ENCODE measurements at places on chromosomes 5 and 9. TPM values are rescaled to one million over a fixed set of nuclear protein-coding genes. Genes with fewer than 3 reads are reported as not detected.

DNA sequence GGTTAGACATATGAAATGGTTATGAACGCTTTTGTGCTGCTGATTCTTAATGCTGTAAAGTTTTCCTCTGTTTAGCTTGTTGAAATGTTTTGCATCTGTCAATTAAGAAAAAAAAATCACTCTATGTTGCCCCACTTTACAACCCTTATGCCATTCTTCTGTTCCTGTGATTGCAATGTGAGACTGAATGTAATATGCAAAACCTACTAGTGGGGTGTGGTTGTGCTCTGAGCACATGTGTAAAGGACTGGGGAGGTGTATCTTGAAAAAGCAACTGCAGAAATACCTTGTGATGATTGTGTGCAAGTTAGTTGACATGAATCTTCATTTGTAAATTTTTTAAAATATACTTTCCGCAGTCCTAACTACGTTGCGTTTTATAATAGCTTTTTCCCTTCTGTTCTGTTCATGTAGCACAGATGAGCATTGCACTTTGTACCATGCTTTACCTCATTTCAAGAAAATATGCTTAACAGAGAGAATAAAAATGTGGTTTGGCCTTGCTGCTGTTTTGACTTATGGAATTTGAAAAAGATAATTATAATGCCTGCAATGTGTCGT lies 357.0 kb upstream of the PIK3R1 start:
- no peak overlapping the region for H3K4me3 ChIP-seq
- H3K4me1 ChIP-seq: no peaks in the 10 kb centered on the region
- no peaks in the 10 kb centered on the region for H3K27me3 ChIP-seq
- H3K36me3 ChIP-seq: no peaks in the 10 kb centered on the region

DNA sequence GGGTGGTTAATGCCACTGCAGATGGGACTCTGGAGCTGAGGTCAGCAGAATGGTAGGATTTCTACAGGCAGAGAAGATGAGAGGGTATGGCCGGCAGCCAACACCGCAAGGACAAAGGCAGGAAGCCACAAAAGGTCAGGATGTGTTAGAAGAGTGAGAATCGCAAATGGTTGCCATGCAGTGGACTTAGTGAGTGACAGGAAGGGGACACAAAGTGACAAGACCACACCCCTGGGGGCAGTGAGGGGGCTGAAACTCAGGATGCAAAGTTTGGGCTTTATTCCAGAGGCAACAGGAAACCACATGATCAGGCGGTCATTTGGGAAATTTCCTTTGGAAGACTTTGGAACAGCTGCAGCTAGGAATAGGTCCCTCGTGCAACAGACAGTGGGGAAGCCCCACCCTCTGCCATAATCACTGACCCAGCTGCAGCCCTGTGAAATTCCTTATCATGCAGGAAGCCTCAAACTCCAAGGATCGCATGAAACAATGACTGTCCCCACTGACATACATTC lies 14.2 kb upstream of the CCDC180 start:
- H3K27me3 ChIP-seq: no peaks in the 10 kb centered on the region
- no peaks in the 10 kb centered on the region for H3K36me3 ChIP-seq
- H3K4me1 ChIP-seq: peaks cover 20% of the 10 kb centered on the region
- DNase-seq: peak; percentile 42
- no peak overlapping the region for H3K4me3 ChIP-seq
- H3K27ac ChIP-seq: no peak overlapping the region

DNA sequence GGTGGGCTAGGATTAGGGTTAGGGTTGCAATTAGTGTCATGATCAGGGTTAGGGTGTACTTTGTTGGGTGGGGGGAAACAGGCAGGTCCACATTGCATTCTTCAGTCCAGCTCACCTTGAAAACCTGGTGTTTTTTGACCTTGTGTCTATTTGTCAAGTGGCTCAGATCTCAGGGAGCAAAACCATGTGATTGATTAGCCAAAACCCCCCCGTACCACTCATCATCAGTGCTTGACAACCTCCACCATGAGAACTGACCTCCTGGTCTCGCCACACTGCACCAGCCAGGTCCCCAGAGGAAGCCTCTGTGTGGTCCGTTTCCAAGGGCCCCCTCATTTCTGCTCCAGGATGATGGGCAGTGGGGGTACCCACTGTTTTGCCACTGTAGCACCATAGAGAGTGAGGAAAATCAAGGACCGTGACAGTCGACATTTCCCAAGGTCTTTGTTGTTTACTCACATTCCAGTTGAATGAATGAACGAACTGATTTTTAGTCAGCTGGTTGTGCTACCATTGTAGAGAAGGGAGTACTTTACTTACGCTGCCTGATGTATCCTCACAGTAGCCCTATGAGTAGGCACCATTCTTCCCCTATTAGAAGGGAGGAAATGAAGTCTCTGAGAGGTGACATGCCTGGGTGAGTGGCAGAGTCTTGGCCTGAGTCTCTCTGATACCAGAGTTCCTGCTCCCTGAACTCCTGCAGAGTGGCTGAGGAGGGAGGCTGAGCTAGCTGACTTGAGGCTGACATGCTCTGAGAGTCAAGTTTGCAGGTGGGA lies 84.8 kb downstream of the RAD23B start:
- H3K27ac ChIP-seq: no peak overlapping the region
- DNase-seq: no peak
- no peaks in the 10 kb centered on the region for H3K27me3 ChIP-seq
- H3K4me1 ChIP-seq: no peaks in the 10 kb centered on the region
- no peaks in the 10 kb centered on the region for H3K36me3 ChIP-seq

GRCh38 chr9:111836311-111836710 lies 41.6 kb upstream of the SHOC1 start:
- no peaks in the 10 kb centered on the region for H3K36me3 ChIP-seq
- DNase-seq: no peak
- H3K4me1 ChIP-seq: no peaks in the 10 kb centered on the region
- no peak overlapping the region for H3K4me3 ChIP-seq
- H3K27me3 ChIP-seq: no peaks in the 10 kb centered on the region

- H3K27me3 ChIP-seq: no peaks in the 10 kb centered on the region
- H3K27ac ChIP-seq: peak overlapping the region; percentile 100
- H3K4me3 ChIP-seq: no peak overlapping the region
- peaks cover 93% of the 10 kb centered on the region for H3K4me1 ChIP-seq
Measured at GRCh38 chr5:150644058-150644457, 3.6 kb downstream of the SYNPO start.

- no peaks in the 10 kb centered on the region for H3K27me3 ChIP-seq
- no peak overlapping the region for H3K4me3 ChIP-seq
- H3K36me3 ChIP-seq: no peaks in the 10 kb centered on the region
- no peak overlapping the region for H3K27ac ChIP-seq
- no peaks in the 10 kb centered on the region for H3K4me1 ChIP-seq
Measured at GRCh38 chr5:10046676-10047075, 203.0 kb downstream of the ATPSCKMT start.

- H3K4me3 ChIP-seq: no peak overlapping the region
- H3K27me3 ChIP-seq: no peaks in the 10 kb centered on the region
- no peak for DNase-seq
Measured at GRCh38 chr9:35813434-35814105, 1.3 kb downstream of the HINT2 start.

- H3K27me3 ChIP-seq: no peaks in the 10 kb centered on the region
- H3K4me3 ChIP-seq: no peak overlapping the region
- DNase-seq: no peak
- H3K27ac ChIP-seq: no peak overlapping the region
Measured at GRCh38 chr9:89592963-89593726, 11.7 kb upstream of the GADD45G start.

DNA sequence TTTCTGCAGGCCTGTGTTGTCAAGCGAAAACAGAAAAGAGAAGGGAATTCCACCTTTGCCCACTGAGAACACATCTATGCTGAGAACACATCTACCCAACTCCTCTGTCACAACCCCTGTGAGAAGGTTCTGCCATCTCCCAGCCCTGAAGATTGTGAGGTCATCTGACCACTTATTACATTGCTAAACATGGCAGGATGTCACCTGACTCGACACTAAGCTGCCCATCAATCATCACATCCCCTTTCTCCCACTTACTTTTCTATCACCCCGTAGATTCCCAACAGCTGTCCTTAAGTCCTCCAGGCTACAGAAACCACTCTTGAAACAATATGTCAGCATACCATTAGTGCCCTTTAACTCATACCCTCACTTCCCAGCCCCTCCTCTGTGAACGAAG lies 64.2 kb upstream of the PRSS3 start:
- no peak for DNase-seq
- no peak overlapping the region for H3K4me3 ChIP-seq
- no peaks in the 10 kb centered on the region for H3K36me3 ChIP-seq

DNA sequence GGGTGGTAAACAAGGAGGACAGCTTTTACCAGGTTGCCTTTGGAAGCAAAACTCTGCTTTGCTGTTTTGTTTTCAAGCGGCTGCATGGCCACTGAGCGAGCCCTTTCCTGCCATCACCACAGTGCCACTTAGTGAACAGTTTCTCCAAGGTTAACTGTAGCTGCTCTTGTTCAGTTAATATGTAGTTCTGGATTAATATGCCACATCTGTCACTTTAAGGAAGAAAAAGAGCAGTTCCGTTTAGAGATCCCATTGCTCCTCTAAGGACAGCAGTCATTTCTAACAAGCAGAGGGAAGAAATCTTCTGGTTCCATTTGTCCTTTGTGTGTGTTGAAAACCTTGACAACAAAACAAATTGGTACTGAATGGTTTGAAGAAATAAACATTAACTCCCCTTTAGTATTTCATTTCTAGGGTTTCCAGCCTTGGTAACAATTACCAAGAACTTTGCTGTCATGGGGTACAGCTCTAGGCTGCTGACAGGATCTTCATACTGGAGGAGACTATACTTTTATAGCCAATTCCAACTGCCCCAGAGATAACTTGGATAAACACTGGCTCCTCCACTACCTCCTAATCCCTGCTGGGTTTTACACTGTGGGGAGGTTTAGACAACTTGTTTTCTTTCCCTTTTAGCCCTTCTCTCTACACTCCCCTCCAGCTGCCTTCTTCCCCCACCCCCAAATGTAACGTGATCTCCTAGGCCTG lies 10.3 kb upstream of the ABL1 start:
- peak overlapping the region; percentile 4 for H3K4me3 ChIP-seq
- H3K4me1 ChIP-seq: peaks cover 35% of the 10 kb centered on the region
- no peaks in the 10 kb centered on the region for H3K27me3 ChIP-seq
- no peak for DNase-seq
- no peaks in the 10 kb centered on the region for H3K36me3 ChIP-seq

GRCh38 chr5:1131191-1131621 lies 19.3 kb upstream of the SLC12A7 start:
- no peaks in the 10 kb centered on the region for H3K36me3 ChIP-seq
- no peak overlapping the region for H3K4me3 ChIP-seq

- no peak overlapping the region for H3K4me3 ChIP-seq
- H3K27me3 ChIP-seq: no peaks in the 10 kb centered on the region
- no peak for DNase-seq
- H3K27ac ChIP-seq: no peak overlapping the region
- H3K4me1 ChIP-seq: no peaks in the 10 kb centered on the region
Measured at GRCh38 chr5:34687269-34688011, 31.3 kb downstream of the RAI14 start.

- H3K27me3 ChIP-seq: no peaks in the 10 kb centered on the region
- no peak overlapping the region for H3K27ac ChIP-seq
- H3K4me3 ChIP-seq: no peak overlapping the region
- DNase-seq: no peak
Measured at GRCh38 chr9:107153336-107153735, 129.7 kb upstream of the RAD23B start.

- H3K27me3 ChIP-seq: no peaks in the 10 kb centered on the region
- H3K27ac ChIP-seq: no peak overlapping the region
- no peak for DNase-seq
- H3K36me3 ChIP-seq: no peaks in the 10 kb centered on the region
Measured at GRCh38 chr9:20771729-20772128, 87.7 kb downstream of the FOCAD start.

GRCh38 chr5:93307557-93307956 lies 273.5 kb downstream of the NR2F1-AS1 start:
- no peaks in the 10 kb centered on the region for H3K36me3 ChIP-seq
- no peak overlapping the region for H3K27ac ChIP-seq
- no peaks in the 10 kb centered on the region for H3K4me1 ChIP-seq
- no peak for DNase-seq
- no peak overlapping the region for H3K4me3 ChIP-seq
- H3K27me3 ChIP-seq: no peaks in the 10 kb centered on the region

GRCh38 chr5:538801-539468 lies 14.7 kb upstream of the SLC9A3 start:
- H3K36me3 ChIP-seq: no peaks in the 10 kb centered on the region
- H3K4me3 ChIP-seq: no peak overlapping the region
- H3K27ac ChIP-seq: no peak overlapping the region
- no peaks in the 10 kb centered on the region for H3K4me1 ChIP-seq
- H3K27me3 ChIP-seq: peaks cover 21% of the 10 kb centered on the region
- DNase-seq: no peak

- no peak overlapping the region for H3K4me3 ChIP-seq
- peaks cover 7% of the 10 kb centered on the region for H3K4me1 ChIP-seq
- no peaks in the 10 kb centered on the region for H3K36me3 ChIP-seq
- DNase-seq: no peak
Measured at GRCh38 chr5:103254921-103255320, 3.6 kb upstream of the MACIR start.

DNA sequence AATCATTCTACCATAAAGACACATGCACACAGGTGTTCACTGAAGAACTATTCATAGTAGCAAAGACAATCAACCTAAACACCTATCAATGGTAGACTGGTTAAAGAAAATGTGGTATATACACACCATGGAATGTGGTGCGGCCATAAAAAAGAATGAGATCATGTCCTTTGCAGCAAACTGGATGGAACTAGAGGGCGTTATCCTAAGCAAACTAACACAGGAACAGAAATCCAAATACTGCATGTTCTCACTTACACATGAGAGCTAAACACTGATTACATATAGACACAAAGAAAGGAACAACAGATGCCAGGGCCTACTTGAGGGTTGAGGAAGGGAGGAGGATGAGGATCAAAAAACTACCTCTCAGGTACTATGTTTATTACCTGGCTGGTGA lies 103.8 kb downstream of the DRD1 start:
- H3K4me3 ChIP-seq: no peak overlapping the region
- H3K36me3 ChIP-seq: no peaks in the 10 kb centered on the region
- no peak overlapping the region for H3K27ac ChIP-seq
- no peak for DNase-seq
- H3K4me1 ChIP-seq: no peaks in the 10 kb centered on the region

DNA sequence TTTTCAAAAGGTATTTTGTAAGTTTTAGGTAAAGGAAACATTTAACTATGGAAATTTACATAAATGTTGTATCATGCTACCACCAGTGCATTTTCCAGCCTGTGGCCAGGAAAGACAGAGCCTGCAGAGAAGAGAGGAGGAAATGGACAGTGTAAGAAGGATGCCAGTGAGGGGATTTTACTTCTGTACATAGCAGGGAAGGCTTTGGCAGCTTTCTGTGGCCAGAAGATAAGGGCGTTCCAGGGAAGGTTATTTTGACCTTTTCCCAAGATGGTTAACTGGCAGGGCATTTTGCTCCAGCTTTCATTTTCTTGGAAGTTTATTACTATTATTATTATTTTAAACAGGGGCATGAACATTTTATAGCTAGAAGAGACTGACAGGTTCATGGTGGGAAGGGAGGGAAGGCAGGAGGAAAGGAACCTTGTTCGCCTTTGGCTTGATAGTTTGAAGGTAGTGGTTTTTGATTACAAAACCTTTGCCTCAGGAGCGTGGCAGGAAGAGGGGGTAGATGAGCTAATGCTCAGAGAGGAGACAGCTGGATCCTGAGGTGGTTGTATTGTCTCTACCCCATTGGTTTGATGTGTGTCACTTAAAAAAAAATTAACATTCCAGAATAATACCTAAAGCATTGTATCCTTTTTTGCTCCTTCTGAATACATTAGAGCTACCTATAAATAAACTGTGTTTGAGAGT lies 4.1 kb downstream of the ISOC1 start:
- H3K4me1 ChIP-seq: peaks cover 46% of the 10 kb centered on the region
- no peaks in the 10 kb centered on the region for H3K36me3 ChIP-seq
- no peak overlapping the region for H3K4me3 ChIP-seq
- no peak for DNase-seq

Gene SLC22A4
- 6.7 TPM for total RNA-seq

Gene GARIN3
- not detected for total RNA-seq

Gene DNAH5
- total RNA-seq: not detected

Gene ZDHHC11B
- total RNA-seq: 0.39 TPM

Gene UNC5A
- 0.10 TPM for total RNA-seq
